ENCODE measurements at places on chromosomes 16 and 17.
A peak's percentile ranks its signal among the peaks of the same experiment; 100 is the strongest.

GRCh38 chr17:46191322-46192188 lies 1.7 kb downstream of the KANSL1 start:
- DNase-seq: no peak

GRCh38 chr17:29640413-29640812 lies 17.7 kb upstream of the CORO6 start:
- DNase-seq: no peak

GRCh38 chr16:50067290-50067853 lies 1.6 kb downstream of the HEATR3 start:
- no peak for DNase-seq

- DNase-seq: no peak
Measured at GRCh38 chr17:65085397-65085796, 28.9 kb upstream of the GNA13 start.

DNA sequence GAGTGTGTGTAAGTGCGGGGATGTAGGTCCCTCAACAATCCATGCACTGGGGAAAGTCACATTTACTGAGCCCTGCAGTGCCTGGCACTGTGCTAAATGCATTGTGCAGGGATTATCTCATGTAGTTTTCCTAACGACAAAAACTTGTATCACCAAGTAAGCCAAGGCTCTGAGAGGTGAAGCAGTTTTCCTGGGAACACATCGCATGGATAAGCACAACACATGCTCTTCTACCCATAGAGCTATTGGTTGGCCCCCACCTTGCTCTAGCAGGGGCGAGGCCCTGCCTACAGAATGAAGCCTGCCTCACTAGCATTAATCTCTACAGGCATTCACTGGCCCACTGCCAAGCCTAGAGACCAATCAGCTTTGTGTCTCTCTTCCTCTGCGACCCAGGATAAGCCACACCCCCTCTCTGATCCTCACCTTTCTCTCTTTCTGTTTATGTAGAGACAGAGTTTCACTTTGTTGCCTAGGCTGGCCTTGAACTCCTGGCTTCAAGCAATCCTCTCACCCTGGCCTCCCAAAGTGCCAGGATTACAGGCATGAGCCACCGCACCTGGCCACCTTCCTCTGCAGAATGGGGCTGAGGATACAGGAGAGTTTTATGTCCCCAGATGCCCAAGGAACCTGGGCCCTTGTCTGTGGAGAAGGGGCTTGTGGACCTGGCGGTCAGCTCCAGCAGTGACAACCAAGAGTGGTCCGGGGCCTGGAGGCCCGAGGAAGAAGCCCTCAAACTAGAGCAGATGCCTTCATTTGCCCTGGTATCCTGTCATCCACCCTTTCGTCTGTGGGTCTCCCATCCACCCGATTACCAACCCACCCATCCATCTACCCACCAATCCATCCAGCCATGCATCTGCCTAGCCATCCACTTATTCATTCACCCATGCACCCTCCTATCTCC lies 12.8 kb downstream of the CDH16 start:
- DNase-seq: no peak

DNA sequence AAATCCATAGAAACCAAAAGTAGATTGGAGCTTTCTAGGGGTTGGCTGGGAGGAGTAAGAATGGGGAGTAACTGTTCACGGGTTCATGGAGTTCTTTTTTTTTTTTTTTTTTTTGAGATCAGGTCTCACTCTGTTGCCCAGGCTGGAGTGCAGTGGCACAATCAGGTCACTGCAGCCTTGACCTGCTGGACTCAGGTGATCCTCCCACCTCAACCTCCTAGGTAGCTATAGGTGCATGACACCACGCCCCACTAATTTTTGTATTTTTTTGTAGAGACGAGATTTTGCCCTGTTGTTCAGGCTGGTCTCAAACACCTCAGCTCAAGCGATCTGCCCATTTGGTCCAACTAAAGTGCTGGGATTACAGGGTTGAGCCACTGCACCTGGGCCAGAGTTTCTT lies 1.5 kb downstream of the NMRAL1 start:
- DNase-seq: no peak

- DNase-seq: peak; percentile 62
Measured at GRCh38 chr17:50560185-50560824, at the start of gene CACNA1G. CACNA1G (plus strand) TSS chr17:50560715; CDS start chr17:50561460, 745 bp downstream.

- DNase-seq: no peak
Measured at GRCh38 chr16:67719778-67720144, 645 bp upstream of the GFOD2 start.

- no peak for DNase-seq
Measured at GRCh38 chr17:31456814-31457213, 65.3 kb downstream of the RAB11FIP4 start.

GRCh38 chr16:3087243-3088235 lies 11.6 kb downstream of the ZSCAN10 start:
- no peak for DNase-seq

- DNase-seq: no peak
Measured at GRCh38 chr16:53150769-53151168, 96.0 kb downstream of the CHD9 start.

GRCh38 chr16:275041-275641 lies 603 bp downstream of the RGS11 start:
- no peak for DNase-seq

- DNase-seq: no peak
Measured at GRCh38 chr17:45688353-45688752, 95.8 kb upstream of the CRHR1 start.

DNA sequence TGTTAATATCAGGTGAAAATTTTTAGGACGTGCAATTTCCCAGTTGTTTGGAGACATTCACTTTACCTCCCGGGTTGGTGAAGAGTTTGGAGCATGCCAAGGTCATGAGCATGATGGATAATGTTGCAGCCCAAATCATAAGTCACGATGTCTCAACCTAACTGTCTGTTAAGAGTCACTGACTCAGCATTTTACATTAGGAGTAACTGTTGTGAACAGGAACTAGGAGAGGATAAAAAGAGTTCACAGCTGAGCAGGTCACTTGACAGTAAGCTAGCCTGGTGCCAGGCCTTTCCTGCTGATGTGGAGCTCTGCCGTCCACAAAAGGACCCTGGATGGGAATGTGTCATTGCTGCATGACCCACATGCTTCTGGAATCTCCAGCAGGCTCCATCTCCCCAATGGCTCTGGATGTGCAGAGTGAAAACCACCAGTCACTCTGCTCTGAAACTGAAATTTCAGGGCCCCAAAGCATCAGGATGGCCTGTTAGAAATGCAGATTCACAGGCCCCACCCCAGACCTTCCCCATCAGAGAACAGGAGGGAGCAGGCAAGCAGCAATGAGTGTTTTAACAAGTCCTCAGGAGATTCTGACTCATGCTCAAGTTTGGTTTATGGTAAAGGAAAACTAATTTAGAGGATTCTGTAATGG lies 371.6 kb upstream of the MAF start:
- DNase-seq: no peak

- no peak for DNase-seq
Measured at GRCh38 chr17:29619251-29619650, 3.5 kb downstream of the CORO6 start.

GRCh38 chr16:85573045-85573695 lies 40.0 kb upstream of the GSE1 start:
- DNase-seq: no peak

DNA sequence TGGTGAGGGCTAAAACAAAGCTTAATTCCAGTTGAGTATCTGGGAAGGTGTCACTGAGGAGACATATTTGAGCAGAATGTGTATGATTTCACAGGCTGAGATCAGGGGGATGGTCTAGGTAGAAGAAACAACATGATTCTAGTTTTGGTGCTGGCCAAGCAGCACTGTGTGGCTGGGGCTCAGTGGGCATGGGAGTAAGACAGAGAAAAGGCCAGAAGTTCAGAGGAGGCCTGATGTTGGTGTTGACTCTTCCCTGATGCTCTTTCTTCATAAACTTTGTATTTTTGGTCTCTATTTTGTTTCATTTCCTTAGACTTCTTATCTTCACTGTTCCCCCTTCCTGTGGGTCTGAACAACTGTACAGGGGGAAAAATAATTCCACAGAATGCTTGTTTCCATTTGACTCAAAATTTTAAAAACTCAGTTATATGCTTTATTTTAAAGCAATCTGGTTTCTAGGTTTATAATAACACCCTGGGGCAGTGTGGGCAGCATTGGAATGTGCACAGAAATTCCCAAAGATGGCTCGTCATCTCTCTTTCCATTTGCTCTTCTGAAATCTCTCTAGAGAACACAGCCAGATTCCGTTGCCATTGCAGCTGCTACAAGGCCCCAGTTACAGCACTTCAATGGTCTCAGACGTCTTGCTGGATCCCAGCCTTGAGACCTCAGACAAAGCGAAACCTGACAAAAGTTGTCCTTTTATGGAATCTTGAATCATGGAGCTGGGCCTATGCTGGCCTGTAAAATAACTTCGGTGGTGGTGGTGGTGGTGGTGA lies 68.3 kb downstream of the SNX11 start:
- no peak for DNase-seq

GRCh38 chr17:50785946-50786570 lies 18.7 kb upstream of the ANKRD40CL start:
- no peak for DNase-seq

DNA sequence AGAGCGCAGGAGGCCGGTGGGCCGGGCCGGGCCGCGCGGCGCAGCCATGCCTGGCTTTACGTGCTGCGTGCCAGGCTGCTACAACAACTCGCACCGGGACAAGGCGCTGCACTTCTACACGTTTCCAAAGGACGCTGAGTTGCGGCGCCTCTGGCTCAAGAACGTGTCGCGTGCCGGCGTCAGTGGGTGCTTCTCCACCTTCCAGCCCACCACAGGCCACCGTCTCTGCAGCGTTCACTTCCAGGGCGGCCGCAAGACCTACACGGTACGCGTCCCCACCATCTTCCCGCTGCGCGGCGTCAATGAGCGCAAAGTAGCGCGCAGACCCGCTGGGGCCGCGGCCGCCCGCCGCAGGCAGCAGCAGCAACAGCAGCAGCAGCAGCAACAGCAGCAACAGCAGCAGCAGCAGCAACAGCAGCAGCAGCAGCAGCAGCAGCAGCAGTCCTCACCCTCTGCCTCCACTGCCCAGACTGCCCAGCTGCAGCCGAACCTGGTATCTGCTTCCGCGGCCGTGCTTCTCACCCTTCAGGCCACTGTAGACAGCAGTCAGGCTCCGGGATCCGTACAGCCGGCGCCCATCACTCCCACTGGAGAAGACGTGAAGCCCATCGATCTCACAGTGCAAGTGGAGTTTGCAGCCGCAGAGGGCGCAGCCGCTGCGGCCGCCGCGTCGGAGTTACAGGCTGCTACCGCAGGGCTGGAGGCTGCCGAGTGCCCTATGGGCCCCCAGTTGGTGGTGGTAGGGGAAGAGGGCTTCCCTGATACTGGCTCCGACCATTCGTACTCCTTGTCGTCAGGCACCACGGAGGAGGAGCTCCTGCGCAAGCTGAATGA lies 606 bp downstream of the THAP11 start:
- DNase-seq: no peak

DNA sequence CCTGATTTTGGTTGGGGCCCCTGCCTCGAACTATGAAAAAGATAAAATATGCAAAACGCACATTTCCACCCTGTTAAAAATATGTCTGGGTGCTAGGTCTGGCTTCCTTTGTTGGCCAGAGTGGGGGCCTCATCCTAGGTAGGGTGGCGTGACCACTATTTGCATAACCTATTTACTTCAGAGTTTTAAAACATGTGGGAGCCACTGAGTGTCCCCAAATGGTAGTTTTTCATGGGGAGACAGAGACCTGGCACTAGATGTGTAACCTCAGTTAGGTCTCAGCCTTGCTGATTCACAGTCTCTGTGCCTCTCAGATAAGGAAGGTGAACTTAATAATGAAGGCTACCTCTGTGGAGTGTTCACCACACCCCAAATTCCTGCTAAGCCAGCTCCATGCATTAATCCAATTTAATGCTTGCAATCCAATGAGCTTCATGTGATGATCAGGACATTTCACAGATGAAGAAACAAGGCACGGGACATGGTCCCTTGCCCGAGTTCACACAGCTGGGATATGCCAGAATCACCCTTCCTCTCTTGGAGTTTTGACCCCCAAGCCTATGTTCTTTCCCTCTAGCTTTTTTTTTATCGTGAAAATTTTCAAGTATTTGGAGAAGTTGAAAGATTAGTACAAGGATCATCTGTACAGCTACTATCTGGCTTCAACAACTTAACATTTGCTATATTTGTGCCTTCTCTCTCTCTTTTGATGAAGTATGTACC lies 103.4 kb downstream of the IRF8 start:
- no peak for DNase-seq

DNA sequence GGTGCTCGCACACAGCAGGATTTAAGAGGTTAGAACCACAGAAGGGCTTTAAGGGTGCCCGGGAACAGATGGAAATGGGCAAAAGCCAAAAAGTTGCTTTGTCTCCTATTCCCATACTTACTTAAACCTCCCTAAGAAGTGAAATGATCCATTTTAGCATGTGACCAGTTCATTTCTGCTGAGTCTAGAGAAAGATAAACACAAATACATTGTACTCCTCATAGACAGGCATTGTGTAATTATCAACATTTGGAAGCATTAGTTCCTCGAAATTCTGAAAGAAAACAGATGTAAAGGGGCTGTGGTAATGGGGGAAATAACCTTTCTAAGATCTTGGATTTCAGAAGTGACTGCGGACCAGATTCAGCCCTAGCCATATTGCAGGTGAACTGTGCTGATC lies 178.3 kb downstream of the CYB561 start:
- DNase-seq: no peak

DNA sequence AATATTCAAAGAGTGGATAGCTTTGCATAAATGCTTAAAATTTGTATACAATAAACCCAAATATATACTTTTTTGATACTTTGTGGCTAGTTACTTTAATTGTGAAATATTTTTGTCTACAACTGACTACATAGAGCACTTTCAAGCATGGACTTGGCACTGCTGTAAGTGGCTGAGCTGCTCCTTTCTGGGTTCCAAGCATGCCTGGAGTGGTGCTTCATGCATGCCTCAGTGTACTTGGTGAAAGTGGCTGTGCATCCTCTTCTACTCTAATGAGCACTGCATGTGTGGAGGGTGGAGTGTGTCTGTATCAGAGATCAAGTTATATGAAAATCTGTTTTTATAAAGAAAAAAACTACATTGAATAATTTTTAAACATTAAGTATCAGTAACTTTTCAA lies 94.1 kb downstream of the OMG start:
- DNase-seq: no peak

- DNase-seq: no peak
Measured at GRCh38 chr16:49576941-49577340, 203.3 kb downstream of the C16orf78 start.

DNA sequence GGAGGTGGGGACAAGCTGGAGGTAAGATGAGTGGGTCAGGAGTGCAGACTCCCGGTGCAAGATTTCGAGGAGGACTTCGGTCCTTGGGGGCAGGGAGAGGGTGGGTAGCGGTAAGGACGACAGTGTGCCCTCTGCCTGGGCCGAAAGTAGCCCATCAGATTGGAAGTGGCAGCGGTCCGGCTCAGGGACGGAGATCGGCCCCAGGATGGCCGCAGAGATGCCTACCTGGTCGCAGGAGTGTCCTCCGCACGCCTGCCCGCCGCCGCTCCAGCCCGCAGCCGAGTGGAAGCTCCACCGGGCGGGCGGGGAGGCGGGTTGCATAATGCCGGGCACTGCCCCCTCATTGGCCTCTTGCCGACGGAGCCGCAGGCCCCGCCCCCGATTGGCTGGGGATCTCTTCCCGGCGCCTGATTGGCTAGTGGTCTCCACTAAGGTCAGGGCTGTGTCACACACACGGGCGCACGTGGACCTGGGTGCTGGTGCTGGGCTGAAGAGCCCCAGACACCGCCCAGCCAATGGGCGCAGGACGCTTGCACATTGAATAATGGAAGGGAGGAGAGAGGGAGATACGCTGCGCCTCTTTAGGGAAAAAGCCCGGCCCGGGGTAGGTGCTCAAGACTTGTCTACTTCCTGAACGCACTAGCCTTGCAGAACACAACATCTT lies at the start of gene PER1:
TSS of gene PER1 (minus strand) at position 293 of the 664 bp plus-strand sequence. CDS start 1,698 bp downstream, outside the sequence.
- peak; percentile 74 for DNase-seq

All from stimulated activated CD4-positive, alpha-beta T cell treated with anti-CD3 and anti-CD28 coated beads, Interleukin-1b, Interleukin-23, amount 100 ng/mL, for 1 hour (primary cell).